Astrocyte (in vitro differentiated cells and primary cell): ENCODE measurements at places on chromosomes 7 and 10. TPM values are rescaled to one million over a fixed set of nuclear protein-coding genes. Genes with fewer than 3 reads are reported as not detected.

IL6 gene
- total RNA-seq = 2.5 and 2.7 TPM in 2 replicates

HOXA5 gene
- not detected in 2 replicates for total RNA-seq

SPDYE16 gene
- total RNA-seq = not detected in 2 replicates

DNA sequence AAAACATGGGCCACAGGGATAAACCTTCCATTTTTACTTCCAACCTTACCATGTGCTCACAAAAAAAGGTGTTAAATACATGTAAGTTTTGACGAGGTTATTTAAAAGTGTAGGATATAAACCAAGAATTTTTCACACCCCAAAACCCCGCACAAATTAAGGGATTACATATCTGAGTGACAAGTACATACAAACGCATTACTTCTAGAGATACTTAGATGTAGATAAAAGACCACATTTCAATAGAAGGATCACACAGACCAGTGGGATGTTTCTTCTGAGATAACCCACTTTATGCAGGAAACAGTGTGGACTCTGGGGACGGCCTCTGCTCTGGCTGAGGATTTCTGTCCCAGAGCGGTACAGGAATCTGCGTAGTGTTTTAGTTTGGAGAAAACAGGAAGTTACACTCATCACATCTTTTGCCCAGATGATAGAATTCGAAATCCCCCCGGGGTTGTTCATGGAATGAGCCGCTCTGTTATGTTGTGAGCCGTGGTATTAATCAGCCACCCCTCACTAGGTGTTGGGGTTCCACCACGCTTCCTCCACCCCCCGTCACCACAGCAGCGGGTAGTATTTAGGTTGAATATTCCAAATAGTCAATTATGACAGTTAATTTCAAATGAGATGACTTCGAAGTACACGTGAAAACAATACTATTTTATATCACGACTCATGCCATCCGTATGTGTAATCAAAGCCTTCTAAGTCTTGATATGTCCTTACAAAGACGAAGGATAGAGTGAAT is 1.3 kb upstream of the CUL1 start:
- H3K4me1 ChIP-seq = peaks cover 20% of the 10 kb centered on the region
- H3K27ac ChIP-seq = no peak overlapping the region
- DNase-seq = no peak
